ENCODE measurements at places on chromosomes 12 and 14. TPM values are rescaled to one million over a fixed set of nuclear protein-coding genes. Genes with fewer than 3 reads are reported as not detected.

DNA sequence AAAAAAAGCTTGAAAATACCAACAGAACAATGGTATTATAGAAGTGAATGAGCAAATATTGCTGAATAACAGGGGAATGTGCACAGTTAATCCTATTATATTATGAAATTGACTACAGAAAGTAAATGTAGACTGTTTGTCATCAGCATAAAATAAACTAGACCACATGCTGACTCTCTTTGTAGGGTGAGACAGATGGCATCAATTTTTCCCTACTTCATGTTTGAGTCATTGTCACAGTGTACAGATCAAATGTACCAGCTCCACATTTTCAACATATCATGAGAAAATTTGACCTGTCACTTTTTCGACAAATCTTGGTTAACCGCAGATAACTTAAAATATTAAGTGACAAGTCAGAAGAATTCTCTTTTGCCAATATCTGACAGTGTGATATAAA lies 421.0 kb downstream of the RPL10L start:
- DNase-seq, result no peak

The ABCD2 gene
- total RNA-seq, result not detected

- DNase-seq, result peak; percentile 87
These were observed 262.1 kb downstream of the FBXL14 start for GRCh38 chr12:1332327-1332726.

DNA sequence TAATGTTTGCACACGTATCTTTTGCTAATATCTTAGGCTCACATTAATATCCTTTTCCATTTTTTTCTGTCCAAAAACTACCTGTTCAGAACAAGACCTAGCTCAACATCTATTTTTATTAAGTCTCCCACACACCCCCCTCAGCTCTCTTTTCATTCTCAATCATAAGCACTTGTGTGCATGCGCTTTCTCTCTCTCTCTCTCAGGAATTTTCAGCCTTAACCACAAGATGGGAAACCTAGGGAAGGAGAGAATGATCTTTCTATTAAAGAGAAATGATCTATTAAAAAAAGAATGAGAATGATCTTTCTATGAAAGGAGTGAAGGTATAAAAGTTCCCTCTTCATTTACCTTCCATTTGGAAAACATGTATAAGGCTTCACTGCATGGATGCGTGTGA lies 39.7 kb upstream of the AP4S1 start:
- DNase-seq, result no peak

The LRRC10 gene
- total RNA-seq, result not detected

The TESPA1 gene
- total RNA-seq, result not detected

The CIDEB gene
- total RNA-seq, result not detected

GRCh38 chr14:34164162-34164864 lies 213.4 kb upstream of the EGLN3 start:
- DNase-seq, result no peak

- DNase-seq, result peak; percentile 71
These were observed 9.8 kb upstream of the RIMKLB start for GRCh38 chr12:8687846-8688601.

DNA sequence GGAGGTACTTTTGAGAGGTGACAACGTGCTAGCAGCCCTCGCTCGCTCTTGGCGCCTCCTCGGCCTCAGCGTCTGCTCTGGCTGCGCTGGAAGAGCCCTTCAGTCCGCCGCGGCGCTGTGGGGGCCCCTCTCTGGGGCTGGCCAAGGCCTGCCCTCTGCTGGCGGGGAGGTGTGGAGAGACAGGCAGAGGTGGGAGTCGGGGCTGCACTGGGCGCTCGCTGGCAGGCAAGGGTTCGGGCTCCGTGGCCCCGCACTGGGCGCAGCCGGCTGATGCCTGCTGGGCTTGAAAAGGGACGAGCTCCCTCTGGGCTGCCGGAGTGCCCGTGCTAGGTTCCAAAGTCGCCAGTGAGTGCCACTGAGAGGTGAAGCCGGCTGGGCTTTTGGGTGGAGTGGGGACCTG lies 580.0 kb downstream of the DIO2 start:
- DNase-seq, result no peak

- DNase-seq, result no peak
These were observed 20.3 kb downstream of the KDM2B start for GRCh38 chr12:121560392-121561008.

GRCh38 chr14:59330455-59330854 lies 134.7 kb downstream of the GPR135 start:
- DNase-seq, result no peak
